ENCODE measurements at places on chromosomes 7 and 10. TPM values are rescaled to one million over a fixed set of nuclear protein-coding genes. Genes with fewer than 3 reads are reported as not detected.
A peak's percentile ranks its signal among the peaks of the same experiment; 100 is the strongest.

DNA sequence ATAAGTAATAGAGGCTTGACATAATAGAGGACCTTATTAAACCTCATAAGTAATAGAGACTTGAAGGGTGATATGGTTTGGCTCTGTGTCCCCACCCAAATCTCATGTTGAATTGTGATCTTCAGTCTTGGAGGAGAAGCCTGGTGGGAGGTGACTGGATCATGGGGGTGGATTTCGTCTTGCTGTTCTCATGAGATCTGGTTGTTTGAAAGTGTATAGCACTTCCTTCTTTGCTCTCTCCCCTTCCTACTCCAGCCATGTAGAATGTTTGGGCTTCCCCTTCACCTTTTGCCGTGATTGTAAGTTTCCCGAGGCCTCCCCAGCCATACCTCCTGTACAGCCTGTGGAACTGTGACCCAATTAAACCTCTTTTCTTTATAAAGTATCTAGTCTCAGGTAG lies 8.6 kb downstream of the KIFBP start:
- DNase-seq: no peak

DNA sequence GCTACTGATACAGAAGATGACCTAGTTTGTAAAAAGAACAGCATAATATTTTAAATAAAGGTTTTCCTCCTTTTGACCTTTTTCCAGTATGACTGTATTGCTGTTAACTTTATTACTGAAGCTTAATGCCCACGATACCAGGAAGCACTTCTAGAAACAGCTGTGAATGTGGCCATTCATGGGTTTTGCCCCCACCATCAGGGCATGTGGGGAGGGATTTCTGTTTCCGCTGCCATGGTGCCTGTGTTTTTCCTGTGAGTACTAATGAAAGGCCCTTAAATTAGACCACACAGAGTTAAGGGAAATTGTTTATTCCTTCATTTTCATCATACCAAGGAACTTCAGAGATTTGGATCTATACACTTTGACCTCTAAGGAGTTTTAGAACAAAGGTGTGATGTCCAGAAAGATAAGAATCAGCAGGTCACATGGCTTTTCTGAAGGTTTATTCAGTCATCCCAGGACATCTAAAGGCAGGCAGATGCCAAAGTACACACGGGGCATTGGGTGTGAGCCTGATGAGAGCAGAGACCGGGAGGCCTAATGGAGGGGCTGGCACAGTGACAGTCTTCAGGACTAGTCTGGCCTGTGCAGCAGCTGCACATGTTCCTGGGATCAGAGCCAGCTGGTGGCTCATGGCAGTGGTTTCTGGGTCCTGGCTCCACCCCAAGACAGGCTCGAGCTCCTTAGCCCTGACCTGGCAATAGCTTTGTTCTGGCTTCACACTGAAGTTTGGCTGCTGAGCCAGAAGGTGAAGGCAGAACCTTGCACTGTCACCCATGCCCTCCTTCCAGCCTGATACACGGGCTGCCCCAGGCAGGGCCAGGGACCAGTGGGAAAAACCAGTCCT lies 190.9 kb downstream of the REEP3 start:
- DNase-seq: no peak

GRCh38 chr7:92156990-92157389 lies 22.0 kb downstream of the LRRD1 start:
- no peak for DNase-seq

MYL10 gene
- polyA plus RNA-seq: 0.30 TPM

DNA sequence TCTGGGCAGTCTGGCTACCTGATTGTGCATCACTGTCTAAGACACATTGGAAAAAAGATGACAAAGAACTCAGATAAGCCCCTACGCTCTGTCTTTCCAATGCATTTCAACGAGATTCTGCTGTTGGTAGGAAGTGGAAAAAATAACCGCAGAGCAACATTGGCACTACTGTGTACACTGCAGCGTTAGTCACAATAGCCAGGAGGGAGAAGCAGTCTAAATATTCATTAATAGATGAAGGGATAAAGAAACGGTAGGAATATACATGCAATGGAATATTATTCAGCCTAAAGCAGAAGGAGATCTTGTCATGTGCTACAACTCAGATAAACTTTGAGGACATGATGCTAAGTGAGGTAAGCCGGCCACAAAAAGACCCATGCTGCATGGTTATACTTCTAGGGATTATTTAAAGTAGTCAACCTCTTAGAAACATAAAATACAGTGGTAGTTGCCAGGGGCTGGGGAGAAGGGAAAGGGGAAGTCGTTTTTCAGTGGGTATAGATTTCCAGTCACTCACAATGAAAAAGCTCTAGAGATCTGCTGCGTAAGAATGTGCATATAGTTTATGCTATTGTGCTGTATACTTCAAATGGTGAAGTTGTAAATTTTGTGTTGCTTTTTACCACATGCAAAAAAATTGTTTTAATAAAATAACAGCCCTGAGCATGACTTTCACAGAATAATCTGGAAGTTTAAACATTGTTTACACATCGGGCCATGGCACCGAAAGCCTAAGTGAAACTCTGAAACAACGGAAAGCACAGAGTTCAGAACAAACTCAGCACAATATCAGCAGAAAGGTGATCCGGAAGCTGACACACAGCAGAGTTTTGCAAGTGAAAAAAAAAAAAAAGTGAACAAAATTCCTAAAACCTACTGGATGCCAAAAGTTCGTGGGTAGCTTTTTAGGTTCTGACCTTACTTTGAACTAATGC lies 40.1 kb downstream of the ELMO1 start:
- no peak for DNase-seq

DNA sequence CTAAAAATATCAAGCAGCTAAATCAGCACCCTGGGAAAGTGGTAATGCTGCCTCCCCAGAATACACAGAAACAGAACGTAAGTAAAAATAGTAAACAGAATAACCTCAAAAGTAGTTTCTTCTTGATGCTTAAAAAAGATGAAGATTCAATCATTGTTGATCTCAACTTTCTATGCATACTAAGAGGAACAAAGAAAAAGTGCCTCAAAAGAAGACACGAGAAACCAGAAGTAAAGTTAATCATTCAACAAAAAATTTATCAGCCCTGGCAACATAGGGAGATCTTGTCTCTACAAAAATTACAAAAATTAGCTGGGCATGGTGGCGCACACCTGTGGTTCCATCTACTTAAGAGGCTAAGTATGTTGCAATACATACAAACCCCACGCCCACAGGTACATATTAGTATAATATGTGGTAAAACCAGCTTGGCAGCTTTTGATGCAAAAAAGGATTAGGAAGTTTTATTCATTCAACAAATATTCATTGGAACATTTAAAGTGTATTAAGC lies 153.7 kb downstream of the NRBF2 start:
- no peak for DNase-seq

GRCh38 chr10:97999066-97999922 lies 31.1 kb downstream of the CRTAC1 start:
- no peak for DNase-seq

DNA sequence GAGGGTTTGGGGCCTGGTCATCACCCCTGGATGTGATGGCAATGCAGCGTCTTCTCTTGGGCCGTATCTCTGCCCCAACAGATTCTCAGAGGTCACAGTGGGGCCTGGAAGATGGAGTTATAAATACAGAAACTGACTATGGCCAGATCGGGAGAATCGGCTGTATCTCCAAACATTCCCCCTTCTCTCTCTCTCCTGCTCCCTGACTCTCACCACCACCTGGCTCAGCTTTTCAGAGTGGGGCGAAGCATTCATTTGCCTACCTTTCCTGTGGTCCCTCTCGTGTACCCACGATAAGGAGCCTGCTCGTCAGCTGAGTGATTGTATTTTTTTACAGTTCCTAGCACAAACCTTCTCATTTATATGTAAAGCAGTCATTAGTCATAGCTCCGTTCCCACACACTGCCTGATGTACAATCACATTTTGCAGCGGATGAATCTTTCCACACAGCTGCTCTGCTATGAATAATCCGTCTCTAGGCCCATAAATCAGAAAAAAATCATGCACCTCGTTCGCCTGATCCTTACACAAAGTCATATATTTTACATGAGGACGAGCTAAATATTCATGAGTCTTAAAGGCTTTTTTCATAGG lies 23.2 kb upstream of the BTRC start:
- no peak for DNase-seq

C10orf53 gene
- not detected for polyA plus RNA-seq

GRCh38 chr10:2929480-2930258 lies 137.7 kb upstream of the PFKP start:
- DNase-seq: no peak

IL15RA gene
- polyA plus RNA-seq: 2.2 TPM

DNA sequence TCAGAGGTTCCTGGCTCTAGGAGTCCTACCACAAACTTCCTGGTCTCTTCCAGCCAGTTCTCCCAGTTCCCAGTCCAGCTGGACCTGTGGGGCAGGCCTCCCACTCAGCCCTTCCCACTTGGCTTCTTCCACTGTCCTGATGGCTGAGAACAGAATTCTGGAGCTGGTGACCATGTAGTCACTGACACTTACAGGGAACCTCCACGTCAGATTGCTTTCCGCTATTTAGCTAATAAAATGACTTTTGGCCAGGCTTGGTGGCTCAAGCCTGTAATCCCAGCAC lies 63.5 kb upstream of the ZRANB1 start:
- no peak for DNase-seq

ITPRID1 gene
- not detected for polyA plus RNA-seq

DNA sequence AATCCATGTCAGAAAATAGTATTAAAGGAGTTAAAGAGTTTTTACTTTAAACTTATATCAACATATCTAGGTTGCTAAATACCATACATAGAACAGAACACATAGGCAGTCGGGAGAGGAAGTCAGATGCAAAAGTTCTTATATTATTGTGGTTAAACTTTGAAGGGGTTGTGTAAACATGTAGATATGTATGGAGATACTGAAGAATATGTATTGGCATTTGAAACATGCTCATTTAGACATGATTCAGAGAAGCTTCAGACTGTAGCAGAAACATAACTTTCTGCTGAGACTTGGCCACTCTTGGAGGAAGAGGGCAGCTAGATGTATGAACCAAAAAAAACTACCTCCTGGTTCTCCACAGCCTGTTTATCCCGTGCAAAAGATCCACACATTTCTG lies 103.5 kb upstream of the FERD3L start:
- DNase-seq: no peak

PTPRE gene
- 5.8 TPM for polyA plus RNA-seq

IRF5 gene
- polyA plus RNA-seq: 14.8 TPM

POLR1F gene
- polyA plus RNA-seq: 22.5 TPM

DNA sequence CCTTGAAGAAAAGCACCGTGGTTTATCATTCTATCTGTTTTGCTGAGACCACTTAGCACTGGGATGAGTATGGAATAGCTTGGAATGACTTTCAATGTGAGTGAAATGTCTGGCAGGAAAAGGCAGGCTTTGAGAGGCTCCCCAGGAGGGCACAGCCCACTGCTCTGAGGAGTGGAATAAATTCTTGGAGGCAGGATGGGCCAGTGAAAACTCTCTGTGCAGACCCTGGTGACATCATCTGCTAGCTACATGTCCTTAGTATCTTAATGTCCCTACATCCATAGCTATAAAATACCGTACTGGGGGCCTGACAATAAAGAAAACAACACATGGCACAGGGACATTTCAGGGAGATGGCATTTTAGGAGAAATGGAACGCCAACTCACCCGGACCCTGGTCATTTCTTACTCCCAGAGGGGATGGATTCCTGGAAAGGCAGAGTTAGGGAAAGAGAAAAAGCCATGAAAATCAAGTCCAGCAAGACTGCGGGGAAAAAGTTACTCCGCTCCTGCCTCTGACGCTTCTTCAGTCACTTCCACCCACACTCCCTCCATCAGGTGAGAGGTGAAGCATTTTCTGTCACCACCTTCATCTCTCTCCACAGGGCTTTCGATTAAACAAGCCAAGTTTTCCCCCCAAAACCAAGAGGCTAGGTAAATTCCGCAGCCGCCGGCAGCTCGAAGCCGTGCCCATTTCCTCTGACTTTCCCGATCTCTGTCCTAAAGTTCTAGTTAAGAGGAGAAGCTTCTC lies 991 bp downstream of the ZNF239 start:
- DNase-seq: peak; percentile 24

IL2RA gene
- polyA plus RNA-seq: not detected

DNA sequence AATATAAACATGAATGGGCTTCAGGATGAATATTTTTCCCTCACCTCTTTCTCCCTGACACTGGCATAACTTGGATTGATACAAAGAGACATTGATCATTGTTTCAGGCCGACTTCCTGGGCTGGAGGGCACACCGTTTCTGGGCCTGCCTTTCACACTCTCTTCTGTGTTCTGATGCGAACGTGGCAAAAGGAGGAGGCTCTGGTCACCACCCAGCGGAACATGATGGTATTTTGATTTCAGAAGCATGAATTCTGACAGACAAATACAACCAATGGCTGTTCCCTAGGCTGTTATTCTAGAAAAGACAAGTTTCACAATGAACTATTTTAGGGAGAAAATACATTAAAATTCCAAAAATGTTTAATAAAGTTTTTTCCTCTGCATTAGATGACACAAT lies 534.5 kb upstream of the MKI67 start:
- no peak for DNase-seq

MBL2 gene
- not detected for polyA plus RNA-seq

All from renal pelvis (tissue), 12 donors.